Endothelial cell of umbilical vein (primary cell): ENCODE measurements at places on chromosomes 5 and 9. TPM values are rescaled to one million over a fixed set of nuclear protein-coding genes. Genes with fewer than 3 reads are reported as not detected.

SOHLH1 gene
- not detected in 2 replicates for polyA plus RNA-seq

CNOT8 gene
- polyA plus RNA-seq = 34.6 and 42.6 TPM in 2 replicates

ITGA2 gene
- 8.9 and 11.2 TPM in 2 replicates for polyA plus RNA-seq

CTSV gene
- polyA plus RNA-seq = 0.64 and 0.80 TPM in 2 replicates

DIPK1B gene
- 441 and 642 TPM in 2 replicates for polyA plus RNA-seq

RANBP17 gene
- 5.6 and 6.1 TPM in 2 replicates for polyA plus RNA-seq

IFNB1 gene
- polyA plus RNA-seq = not detected in 2 replicates

CDC14B gene
- polyA plus RNA-seq = 0.30 and 0.39 TPM in 2 replicates

ADGRV1 gene
- 0.05 and 0.55 TPM in 2 replicates for polyA plus RNA-seq

SLC25A2 gene
- polyA plus RNA-seq = not detected in 2 replicates

SEMA4D gene
- polyA plus RNA-seq = 2.9 and 3.9 TPM in 2 replicates

TLX3 gene
- not detected in 2 replicates for polyA plus RNA-seq

IL9 gene
- polyA plus RNA-seq = not detected in 2 replicates

GOLGA1 gene
- 12.4 and 13.1 TPM in 2 replicates for polyA plus RNA-seq

C9orf153 gene
- polyA plus RNA-seq = not detected in 2 replicates

APBA1 gene
- polyA plus RNA-seq = 5.0 and 6.1 TPM in 2 replicates

SLC36A2 gene
- not detected in 2 replicates for polyA plus RNA-seq

SLC36A3 gene
- polyA plus RNA-seq = not detected in 2 replicates

OR1L4 gene
- not detected in 2 replicates for polyA plus RNA-seq

PCDHA2 gene
- 0.02 TPM in 1 of 2 replicates, not detected in the other for polyA plus RNA-seq

PROB1 gene
- polyA plus RNA-seq = 0.40 and 0.47 TPM in 2 replicates

CTXN3 gene
- polyA plus RNA-seq = not detected in 2 replicates

GPR150 gene
- polyA plus RNA-seq = 0.16 and 0.28 TPM in 2 replicates

GARNL3 gene
- polyA plus RNA-seq = 1.3 and 1.4 TPM in 2 replicates

B4GALT7 gene
- polyA plus RNA-seq = 78.9 and 101 TPM in 2 replicates

GDF9 gene
- 0.07 and 0.24 TPM in 2 replicates for polyA plus RNA-seq

FGF1 gene
- polyA plus RNA-seq = not detected in 2 replicates

NRARP gene
- 54.0 and 72.9 TPM in 2 replicates for polyA plus RNA-seq

PCDHGB5 gene
- polyA plus RNA-seq = 7.9 and 10.1 TPM in 2 replicates

AP3S1 gene
- 18.2 and 26.5 TPM in 2 replicates for polyA plus RNA-seq

OR2V2 gene
- not detected in 2 replicates for polyA plus RNA-seq

FBXL7 gene
- 23.5 and 24.1 TPM in 2 replicates for polyA plus RNA-seq

GBA2 gene
- 99.9 and 110 TPM in 2 replicates for polyA plus RNA-seq
